Activated naive CD8-positive, alpha-beta T cell treated with anti-CD3 and anti-CD28 coated beads, Interleukin-2, amount 10 ng/mL, durations not matched to agents 7 days and 5 days (primary cell): ENCODE measurements at places on chromosomes 1 and 21.

DNA sequence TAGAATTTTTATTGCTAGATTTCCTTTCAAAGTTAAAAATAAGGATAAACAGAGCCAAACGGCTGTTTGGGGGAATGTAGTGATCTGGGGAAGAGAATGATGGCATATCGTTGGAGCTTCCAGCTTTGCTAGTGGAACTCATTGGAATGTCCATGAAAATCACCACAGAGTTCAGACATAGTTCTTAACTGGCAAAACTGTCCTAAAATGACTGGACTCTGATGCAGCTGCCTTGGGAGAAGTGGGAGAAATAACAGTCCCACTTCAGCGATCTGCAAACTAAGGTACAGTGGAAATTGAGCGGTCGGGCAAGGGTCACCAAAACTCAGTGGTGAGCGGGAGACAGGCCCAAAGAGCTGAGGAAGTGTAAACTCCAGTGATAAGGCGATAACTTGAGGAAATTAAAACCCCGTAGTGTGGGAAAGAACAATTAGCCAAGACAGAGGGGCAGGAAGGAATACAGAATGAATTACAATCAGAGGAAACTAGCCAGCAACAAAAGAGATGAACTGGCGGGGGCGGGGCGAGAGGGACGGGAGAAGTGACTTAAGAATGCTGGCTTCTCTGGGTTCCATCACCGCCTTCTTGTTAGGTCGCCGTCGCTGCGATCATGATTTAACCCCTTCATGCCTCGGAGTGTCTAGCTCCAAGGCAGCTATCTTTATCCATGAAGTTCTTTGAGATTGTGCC, 89.8 kb upstream of the ARHGAP29 start:
- H3K36me3 ChIP-seq = peaks cover 1% of the 10 kb centered on the region
- H3K4me3 ChIP-seq = no peak overlapping the region
- no peak for DNase-seq
- peaks cover 42% of the 10 kb centered on the region for H3K27me3 ChIP-seq
- peaks cover 13% of the 10 kb centered on the region for H3K4me1 ChIP-seq

DNA sequence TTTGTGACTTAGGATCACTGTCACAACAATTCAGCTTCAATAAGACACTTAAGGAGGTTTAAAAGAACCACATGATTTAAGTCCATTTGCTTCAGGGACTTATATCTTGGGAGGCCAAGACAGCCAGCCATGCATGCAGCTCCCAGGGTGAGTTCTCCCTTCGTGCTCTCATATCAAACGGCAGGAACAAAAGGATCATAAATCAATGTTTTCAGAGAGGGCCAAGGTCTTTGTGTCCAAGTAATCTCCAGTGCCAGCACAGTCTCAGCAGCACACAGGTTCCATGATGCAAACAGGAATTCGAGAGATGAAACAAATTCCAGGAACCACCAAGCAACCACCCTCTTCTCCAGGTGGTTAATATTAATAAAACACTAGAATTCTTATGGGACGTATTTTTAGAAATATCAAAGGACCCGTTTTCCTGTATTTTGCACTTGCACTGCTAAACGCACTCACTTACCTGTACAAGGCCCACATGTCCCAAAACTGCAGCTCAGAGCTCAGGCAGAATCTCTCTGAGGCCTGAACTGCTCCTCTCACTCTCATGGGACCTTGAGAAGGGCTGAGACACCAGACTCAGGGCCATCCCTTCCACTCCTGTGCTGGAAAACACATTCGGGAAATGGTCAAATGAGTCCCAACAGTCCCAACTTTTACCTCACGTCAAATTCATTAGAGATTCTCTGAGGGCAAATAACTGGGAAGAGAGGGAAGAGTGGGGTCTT, 100.0 kb upstream of the RAB4A start:
- no peak overlapping the region for H3K4me3 ChIP-seq
- no peak overlapping the region for H3K27ac ChIP-seq
- H3K4me1 ChIP-seq = no peaks in the 10 kb centered on the region
- no peak for DNase-seq
- peaks cover 4% of the 10 kb centered on the region for H3K27me3 ChIP-seq

DNA sequence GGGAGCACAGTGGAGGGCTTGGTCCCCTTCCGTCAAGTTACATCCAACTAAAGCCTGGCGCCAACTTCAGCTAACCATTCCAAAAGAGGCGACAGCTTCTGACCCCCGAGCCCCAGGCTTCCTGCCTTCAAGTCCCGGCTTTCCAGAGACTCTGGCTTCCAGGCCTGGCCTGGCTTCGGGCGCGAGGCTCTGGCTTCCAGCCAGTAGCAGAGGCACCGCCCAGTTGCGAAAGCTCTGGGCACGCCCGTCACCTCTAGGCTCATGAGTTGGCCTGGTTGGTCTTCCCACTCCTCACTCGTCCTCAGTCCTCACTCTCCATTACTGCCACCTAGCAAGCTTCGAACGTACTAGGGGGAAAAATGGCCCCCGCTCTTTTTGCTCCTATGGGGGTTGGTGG, 30.0 kb upstream of the C1orf185 start:
- no peaks in the 10 kb centered on the region for H3K36me3 ChIP-seq
- H3K4me3 ChIP-seq = no peak overlapping the region
- peaks cover 30% of the 10 kb centered on the region for H3K27me3 ChIP-seq
- H3K4me1 ChIP-seq = no peaks in the 10 kb centered on the region

DNA sequence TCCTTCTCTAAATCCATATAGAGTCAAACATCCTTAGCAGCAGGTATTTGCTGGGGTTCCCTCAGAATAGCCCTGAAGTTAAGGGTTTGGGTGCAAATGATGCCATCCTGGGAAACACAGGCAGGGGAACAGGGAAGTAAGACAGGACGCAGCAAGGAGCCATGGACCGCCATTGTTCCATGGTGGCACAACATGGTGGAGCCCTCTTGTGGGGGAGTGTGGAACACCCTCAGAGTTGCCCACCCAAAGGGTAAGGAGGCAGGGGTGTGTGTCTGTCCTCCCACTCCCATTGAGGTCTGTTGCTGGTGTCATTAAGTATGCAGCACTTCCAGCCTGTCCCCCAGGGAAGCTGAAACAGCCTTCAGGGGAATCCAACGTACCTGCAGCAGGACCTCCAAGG, 20.4 kb upstream of the RCAN1 start:
- no peak overlapping the region for H3K4me3 ChIP-seq
- peaks cover 6% of the 10 kb centered on the region for H3K27me3 ChIP-seq
- H3K4me1 ChIP-seq = peaks cover 14% of the 10 kb centered on the region
- peaks cover 7% of the 10 kb centered on the region for H3K36me3 ChIP-seq

GRCh38 chr1:218350035-218350525, 4.9 kb downstream of the TGFB2 start:
- H3K36me3 ChIP-seq = peaks cover 2% of the 10 kb centered on the region
- DNase-seq = no peak
- H3K4me3 ChIP-seq = no peak overlapping the region
- peaks cover 21% of the 10 kb centered on the region for H3K4me1 ChIP-seq

- no peak for DNase-seq
- H3K27ac ChIP-seq = no peak overlapping the region
- peaks cover 3% of the 10 kb centered on the region for H3K27me3 ChIP-seq
Measured at GRCh38 chr1:30081379-30082102, 641.8 kb downstream of the MATN1 start.

- H3K4me3 ChIP-seq = peak overlapping the region; percentile 98
- peak overlapping the region; percentile 97 for H3K27ac ChIP-seq
- no peaks in the 10 kb centered on the region for H3K27me3 ChIP-seq
- DNase-seq = no peak
- peaks cover 13% of the 10 kb centered on the region for H3K36me3 ChIP-seq
- H3K4me1 ChIP-seq = peaks cover 29% of the 10 kb centered on the region
Measured at GRCh38 chr21:32728456-32728839, 635 bp upstream of the SYNJ1 start.

DNA sequence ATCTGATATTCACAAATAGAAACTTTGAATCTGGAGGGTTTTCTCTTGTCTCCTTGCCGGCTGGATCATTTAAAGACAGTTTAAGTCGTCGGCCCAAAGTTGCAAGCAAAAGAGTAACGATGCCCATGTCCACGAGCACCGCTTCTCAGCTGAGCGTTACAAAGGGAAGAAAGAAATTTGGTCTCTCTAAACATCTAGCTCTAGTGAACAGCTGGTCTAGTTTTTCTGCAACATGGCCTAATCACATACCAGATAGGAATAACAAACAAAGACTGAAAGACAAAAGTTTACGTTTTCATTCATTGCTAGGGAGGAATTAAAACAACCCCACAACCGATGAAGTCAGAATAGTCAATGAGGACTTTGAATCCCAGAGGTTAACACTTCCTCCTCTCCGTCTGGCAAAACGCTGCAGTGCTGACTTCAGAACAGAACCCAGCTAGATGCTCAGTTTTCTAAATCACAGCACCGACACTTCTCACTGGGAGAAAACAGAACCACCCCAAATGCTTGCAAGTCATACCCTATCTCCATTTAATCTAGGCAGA, 69.4 kb downstream of the NTPCR start:
- H3K27ac ChIP-seq = no peak overlapping the region
- H3K27me3 ChIP-seq = no peaks in the 10 kb centered on the region
- peaks cover 10% of the 10 kb centered on the region for H3K36me3 ChIP-seq
- no peak overlapping the region for H3K4me3 ChIP-seq
- peaks cover 6% of the 10 kb centered on the region for H3K4me1 ChIP-seq
- DNase-seq = no peak

DNA sequence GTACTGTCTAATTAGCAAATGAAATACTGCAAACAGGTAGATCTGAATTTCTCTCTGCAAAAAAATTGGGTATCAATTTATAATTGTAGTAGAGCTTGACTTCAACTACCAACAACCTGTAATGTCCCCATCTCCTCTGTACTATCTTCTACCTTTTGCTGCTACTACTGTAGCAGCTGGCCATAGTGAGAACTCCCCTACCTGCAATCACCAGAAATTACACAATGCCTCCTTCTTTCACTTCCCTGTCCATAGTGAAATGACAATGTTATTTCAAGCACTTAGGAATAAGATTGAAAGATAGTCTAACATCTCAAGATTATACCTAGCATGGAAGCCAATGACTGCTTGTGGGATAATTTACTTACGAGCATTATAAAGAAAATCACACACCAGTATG, 100.4 kb downstream of the ACBD6 start:
- no peaks in the 10 kb centered on the region for H3K4me1 ChIP-seq
- H3K4me3 ChIP-seq = no peak overlapping the region
- peaks cover 9% of the 10 kb centered on the region for H3K36me3 ChIP-seq
- no peaks in the 10 kb centered on the region for H3K27me3 ChIP-seq
- no peak for DNase-seq

GRCh38 chr1:182207300-182207699, 145.8 kb upstream of the ZNF648 start:
- no peak for DNase-seq
- H3K27me3 ChIP-seq = peaks cover 9% of the 10 kb centered on the region
- H3K4me1 ChIP-seq = peaks cover 7% of the 10 kb centered on the region
- no peak overlapping the region for H3K4me3 ChIP-seq
- H3K27ac ChIP-seq = no peak overlapping the region
- H3K36me3 ChIP-seq = no peaks in the 10 kb centered on the region

GRCh38 chr1:178607718-178608408, 95.0 kb downstream of the TEX35 start:
- no peaks in the 10 kb centered on the region for H3K36me3 ChIP-seq
- H3K4me3 ChIP-seq = no peak overlapping the region
- no peaks in the 10 kb centered on the region for H3K4me1 ChIP-seq
- no peak for DNase-seq

DNA sequence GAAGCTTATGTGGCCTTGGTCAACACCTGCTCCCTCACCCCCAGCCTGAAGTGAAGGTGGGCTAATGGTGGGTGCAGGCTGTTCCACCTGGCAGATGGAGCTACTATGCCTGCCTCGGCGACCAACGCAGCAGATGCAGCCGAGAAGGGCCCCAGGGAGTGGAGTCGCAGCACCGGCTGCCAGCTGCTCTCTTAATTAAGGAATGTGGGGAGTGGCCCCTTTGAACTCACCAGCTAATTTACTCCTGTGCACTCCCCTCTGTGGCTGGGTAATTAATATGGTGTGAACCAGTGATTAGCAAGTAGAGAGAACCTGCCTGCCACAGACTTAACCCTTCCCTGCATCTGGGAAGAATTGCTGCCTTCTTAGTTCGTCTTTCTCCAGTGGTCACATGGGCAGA, 3.3 kb upstream of the SLAMF8 start:
- no peak overlapping the region for H3K4me3 ChIP-seq
- H3K36me3 ChIP-seq = peaks cover 6% of the 10 kb centered on the region
- H3K27me3 ChIP-seq = peaks cover 49% of the 10 kb centered on the region
- H3K4me1 ChIP-seq = peaks cover 46% of the 10 kb centered on the region

GRCh38 chr1:221783437-221783836, 41.5 kb upstream of the DUSP10 start:
- peak overlapping the region; percentile 73 for H3K27ac ChIP-seq
- H3K27me3 ChIP-seq = no peaks in the 10 kb centered on the region
- no peak for DNase-seq
- peaks cover 58% of the 10 kb centered on the region for H3K4me1 ChIP-seq
- peaks cover 6% of the 10 kb centered on the region for H3K36me3 ChIP-seq

- no peak for DNase-seq
- no peaks in the 10 kb centered on the region for H3K36me3 ChIP-seq
- peaks cover 45% of the 10 kb centered on the region for H3K4me1 ChIP-seq
Measured at GRCh38 chr1:234932106-234932505, 196.5 kb downstream of the TOMM20 start.

DNA sequence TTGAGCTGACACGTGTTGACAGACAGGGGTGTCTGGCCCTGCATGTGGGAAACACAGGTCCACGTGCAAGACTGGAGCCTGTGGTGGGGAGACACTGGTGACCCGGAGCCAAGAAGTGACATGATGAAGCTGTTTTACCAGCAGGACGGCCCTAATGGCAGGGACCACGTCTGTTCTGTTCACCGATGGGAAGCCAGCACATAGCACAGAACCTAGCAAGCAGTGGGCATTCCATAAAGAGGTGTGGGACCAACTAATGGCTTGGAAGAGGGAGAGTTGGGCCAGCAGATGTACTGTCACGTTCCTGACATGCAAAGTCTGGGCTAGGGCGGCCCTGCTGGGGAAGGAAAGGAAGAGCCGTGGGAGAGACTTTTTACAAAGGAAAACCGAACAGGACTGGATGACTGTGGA, 15.3 kb downstream of the NAV1 start:
- no peak for DNase-seq
- H3K27me3 ChIP-seq = peaks cover 10% of the 10 kb centered on the region
- H3K4me1 ChIP-seq = peaks cover 6% of the 10 kb centered on the region
- no peaks in the 10 kb centered on the region for H3K36me3 ChIP-seq
- H3K4me3 ChIP-seq = no peak overlapping the region
- no peak overlapping the region for H3K27ac ChIP-seq

DNA sequence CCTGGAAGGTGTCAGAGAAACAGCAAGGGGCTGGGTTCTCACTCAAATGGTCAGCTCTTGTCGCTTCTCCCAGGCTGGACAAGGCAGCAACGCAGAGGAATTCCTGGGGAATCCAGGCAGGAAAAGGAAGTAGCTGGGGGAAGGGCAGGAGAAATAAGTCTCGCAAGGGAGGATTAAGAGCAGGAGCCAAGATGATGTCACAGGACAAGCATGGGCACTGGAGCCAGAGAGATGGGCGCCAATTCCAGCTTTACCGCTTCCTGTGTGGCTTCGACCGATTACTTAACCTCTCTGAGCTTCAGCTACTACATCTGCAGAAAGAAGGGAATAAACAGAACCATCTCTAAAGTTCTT, 70.5 kb downstream of the SSBP3 start:
- H3K4me1 ChIP-seq = peaks cover 31% of the 10 kb centered on the region
- H3K36me3 ChIP-seq = peaks cover 5% of the 10 kb centered on the region
- DNase-seq = no peak
- no peak overlapping the region for H3K4me3 ChIP-seq
- H3K27ac ChIP-seq = peak overlapping the region; percentile 9

GRCh38 chr21:45264146-45264911, 23.4 kb downstream of the POFUT2 start:
- H3K4me3 ChIP-seq = no peak overlapping the region
- no peak for DNase-seq
- H3K27ac ChIP-seq = no peak overlapping the region
- H3K27me3 ChIP-seq = peaks cover under 1% of the 10 kb centered on the region

- H3K36me3 ChIP-seq = peaks cover 3% of the 10 kb centered on the region
- no peak overlapping the region for H3K4me3 ChIP-seq
- H3K27ac ChIP-seq = peak overlapping the region; percentile 24
- no peaks in the 10 kb centered on the region for H3K27me3 ChIP-seq
Measured at GRCh38 chr1:10502206-10502605, 27.5 kb downstream of the PEX14 start.
